Vein endothelial cell (primary cell): ENCODE measurements at places on chromosomes 5 and 9. TPM values are rescaled to one million over a fixed set of nuclear protein-coding genes. Genes with fewer than 3 reads are reported as not detected.

The WDR38 gene
- total RNA-seq = not detected in 2 replicates

The NADK2 gene
- 12.1 and 12.4 TPM in 2 replicates for total RNA-seq

The RPP25L gene
- 12.6 and 18.6 TPM in 2 replicates for total RNA-seq

The IGIP gene
- 4.9 and 5.3 TPM in 2 replicates for total RNA-seq

The TRIM36 gene
- total RNA-seq = 0.33 and 2.2 TPM in 2 replicates

The GADD45G gene
- total RNA-seq = not detected in 2 replicates

The C9orf153 gene
- total RNA-seq = 0.33 TPM in 1 of 2 replicates, not detected in the other

The PLCXD3 gene
- total RNA-seq = 0.33 and 0.76 TPM in 2 replicates

The CCNJL gene
- 10.1 and 12.4 TPM in 2 replicates for total RNA-seq

The PDE8B gene
- 0.10 TPM in 1 of 2 replicates, not detected in the other for total RNA-seq

The EXOSC2 gene
- 31.4 and 37.4 TPM in 2 replicates for total RNA-seq

The SRD5A1 gene
- 6.9 and 11.7 TPM in 2 replicates for total RNA-seq

The ACER2 gene
- 10.5 and 13.5 TPM in 2 replicates for total RNA-seq

The EIF4E1B gene
- total RNA-seq = not detected in 2 replicates

The GRIA1 gene
- total RNA-seq = 0.33 TPM in 1 of 2 replicates, not detected in the other

The CNTNAP3 gene
- 87.5 and 102 TPM in 2 replicates for total RNA-seq

The PCDHGA2 gene
- 1.6 and 2.9 TPM in 2 replicates for total RNA-seq
